ENCODE measurements at places on chromosomes 11 and 22. TPM values are rescaled to one million over a fixed set of nuclear protein-coding genes. Genes with fewer than 3 reads are reported as not detected.

- no peaks in the 10 kb centered on the region for H3K36me3 ChIP-seq
- H3K4me3 ChIP-seq: no peak overlapping the region
- peaks cover 10% of the 10 kb centered on the region for H3K4me1 ChIP-seq
- H3K27me3 ChIP-seq: no peaks in the 10 kb centered on the region
- H3K27ac ChIP-seq: no peak overlapping the region
Observed at GRCh38 chr22:46145361-46145851, 4.9 kb upstream of the PPARA start.

- DNase-seq: no peak
- H3K4me3 ChIP-seq: no peak overlapping the region
- peaks cover 16% of the 10 kb centered on the region for H3K4me1 ChIP-seq
- H3K36me3 ChIP-seq: no peaks in the 10 kb centered on the region
- no peak overlapping the region for H3K27ac ChIP-seq
- no peaks in the 10 kb centered on the region for H3K27me3 ChIP-seq
Observed at GRCh38 chr22:37497062-37497599, 10.9 kb upstream of the MFNG start.

- no peak overlapping the region for H3K27ac ChIP-seq
- no peaks in the 10 kb centered on the region for H3K27me3 ChIP-seq
- H3K4me3 ChIP-seq: no peak overlapping the region
- no peak for DNase-seq
Observed at GRCh38 chr11:3723014-3723708, 52.0 kb upstream of the CHRNA10 start.

DNA sequence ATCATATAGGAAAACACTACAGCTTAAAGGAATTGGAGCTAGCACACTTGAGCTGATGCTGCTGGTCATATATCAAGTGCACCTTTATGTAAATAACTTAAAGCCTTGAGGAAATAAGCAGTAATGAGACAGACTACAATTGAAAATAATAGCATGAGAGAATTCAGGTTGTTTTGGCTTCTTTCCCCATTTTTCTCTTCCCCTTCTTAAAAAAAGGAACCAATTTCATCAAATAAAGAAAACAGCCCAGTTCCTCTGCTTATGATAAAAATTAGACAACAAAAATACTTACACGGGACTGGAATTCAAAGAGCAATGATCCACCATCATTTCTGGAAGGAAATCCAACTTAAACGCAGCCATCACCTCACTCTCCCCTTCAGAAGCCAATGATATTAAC lies 50.2 kb upstream of the RAPSN start:
- DNase-seq: no peak
- no peak overlapping the region for H3K27ac ChIP-seq
- no peak overlapping the region for H3K4me3 ChIP-seq
- H3K36me3 ChIP-seq: no peaks in the 10 kb centered on the region
- peaks cover 3% of the 10 kb centered on the region for H3K4me1 ChIP-seq
- H3K27me3 ChIP-seq: no peaks in the 10 kb centered on the region

DNA sequence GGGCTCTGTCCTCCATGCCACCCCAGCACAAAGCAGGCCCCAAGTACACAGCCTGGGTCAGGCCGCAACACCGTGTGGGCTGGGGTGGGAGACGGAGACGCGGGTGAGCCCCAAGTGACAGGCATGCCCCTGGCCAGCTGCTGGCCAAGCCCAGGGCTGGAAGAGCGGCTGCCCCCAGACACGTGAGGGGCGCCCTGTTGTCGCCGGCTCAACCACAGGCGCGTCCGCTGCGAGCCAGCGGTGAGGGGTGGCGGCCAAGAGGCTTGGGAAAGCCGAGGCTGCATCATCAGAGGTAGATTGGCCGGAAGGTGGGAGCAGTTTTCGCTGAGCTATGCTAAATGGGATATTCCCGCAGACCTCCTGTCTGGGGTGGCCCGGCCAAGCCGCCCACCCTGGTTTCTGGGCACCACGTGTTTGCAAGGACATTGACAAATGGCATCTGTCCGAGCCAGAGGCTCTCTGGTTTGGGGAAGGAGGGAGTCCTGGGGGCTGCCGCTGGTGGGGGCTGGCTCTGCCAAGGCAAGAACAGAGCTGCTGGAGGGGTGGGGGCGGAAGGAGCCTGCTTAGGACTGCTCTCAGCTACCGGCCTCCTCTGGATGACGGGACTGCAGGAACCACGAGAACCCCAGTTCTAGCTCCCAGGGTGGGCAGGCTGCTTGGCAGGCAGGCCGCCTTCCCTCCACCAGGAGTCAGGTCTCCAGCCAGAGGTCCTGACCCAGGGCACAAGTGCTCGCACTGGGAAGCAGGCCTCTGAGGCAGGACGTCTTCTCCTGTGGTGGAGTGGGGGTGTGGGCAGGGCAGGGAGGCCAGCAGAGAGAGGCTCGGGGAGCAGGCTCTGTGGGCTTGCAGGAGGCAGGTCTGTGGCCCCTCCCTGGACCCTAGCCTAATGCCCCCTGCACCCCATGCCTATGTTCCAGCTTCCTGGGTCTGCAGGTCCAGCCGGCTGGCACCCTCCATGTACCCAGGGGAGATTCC lies 552 bp downstream of the PRR33 start:
- H3K36me3 ChIP-seq: no peaks in the 10 kb centered on the region
- DNase-seq: no peak
- H3K27me3 ChIP-seq: no peaks in the 10 kb centered on the region
- H3K27ac ChIP-seq: no peak overlapping the region

GRCh38 chr11:110098645-110099044 lies 5.5 kb downstream of the ZC3H12C start:
- no peak overlapping the region for H3K27ac ChIP-seq
- no peak for DNase-seq
- H3K4me1 ChIP-seq: peaks cover 4% of the 10 kb centered on the region
- H3K36me3 ChIP-seq: no peaks in the 10 kb centered on the region
- no peaks in the 10 kb centered on the region for H3K27me3 ChIP-seq

- peaks cover 3% of the 10 kb centered on the region for H3K4me1 ChIP-seq
- no peak overlapping the region for H3K27ac ChIP-seq
- DNase-seq: no peak
Observed at GRCh38 chr11:10727146-10727851, 23.7 kb upstream of the CTR9 start.

GRCh38 chr11:135035282-135035681 lies 623.2 kb upstream of the B3GAT1 start:
- DNase-seq: no peak
- no peak overlapping the region for H3K27ac ChIP-seq
- no peaks in the 10 kb centered on the region for H3K27me3 ChIP-seq

GRCh38 chr11:68383976-68384501 lies 71.6 kb downstream of the LRP5 start:
- H3K27ac ChIP-seq: no peak overlapping the region
- no peaks in the 10 kb centered on the region for H3K36me3 ChIP-seq
- no peaks in the 10 kb centered on the region for H3K27me3 ChIP-seq
- H3K4me1 ChIP-seq: peaks cover 18% of the 10 kb centered on the region
- no peak overlapping the region for H3K4me3 ChIP-seq

- no peak for DNase-seq
- no peaks in the 10 kb centered on the region for H3K36me3 ChIP-seq
- no peak overlapping the region for H3K27ac ChIP-seq
- no peak overlapping the region for H3K4me3 ChIP-seq
- no peaks in the 10 kb centered on the region for H3K4me1 ChIP-seq
- H3K27me3 ChIP-seq: no peaks in the 10 kb centered on the region
Observed at GRCh38 chr11:62071408-62071807, 52.4 kb upstream of the INCENP start.

DNA sequence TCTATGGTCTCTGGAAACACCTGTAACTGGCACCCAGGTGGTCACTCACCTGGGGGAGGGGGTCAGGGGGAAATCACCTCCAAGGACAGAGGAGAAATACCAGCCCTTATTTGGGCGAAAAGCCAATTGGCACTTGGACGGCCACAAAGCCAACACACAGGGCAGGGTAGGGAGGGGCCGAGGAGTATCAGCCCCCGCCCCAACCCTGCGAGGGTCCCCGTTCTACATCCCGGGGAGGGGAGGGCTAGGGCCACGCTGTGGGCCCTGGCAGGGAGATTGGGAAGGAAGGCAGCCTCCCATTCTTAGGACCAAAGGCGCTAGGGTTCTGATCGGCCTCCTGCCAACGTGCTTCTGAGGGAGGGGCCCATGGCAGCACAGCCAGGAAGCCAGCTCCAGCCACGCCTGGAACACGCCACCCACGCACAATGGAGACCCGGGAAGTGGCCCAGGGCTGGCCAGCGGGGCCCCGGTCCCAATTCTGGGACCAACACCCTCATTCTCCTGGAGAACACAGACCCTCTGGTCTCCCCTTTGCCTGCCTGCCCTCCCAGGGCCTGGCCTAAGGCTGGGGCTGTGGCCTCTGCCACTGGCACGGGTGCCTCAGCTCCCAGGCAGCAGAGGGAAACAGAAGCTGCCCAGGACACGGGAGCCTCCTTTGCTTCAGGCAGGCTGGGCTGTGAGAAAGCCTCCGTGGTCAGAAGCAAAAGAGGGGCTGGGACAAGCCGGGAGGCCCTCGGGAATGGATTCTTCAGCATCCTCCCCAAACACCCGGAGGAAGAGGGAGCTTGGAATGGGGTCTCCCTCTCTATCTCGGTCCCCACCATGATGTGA lies 7.4 kb downstream of the CBX6 start:
- DNase-seq: peak; percentile 75
- no peak overlapping the region for H3K4me3 ChIP-seq
- H3K27ac ChIP-seq: peak overlapping the region; percentile 65
- peaks cover 30% of the 10 kb centered on the region for H3K4me1 ChIP-seq

DNA sequence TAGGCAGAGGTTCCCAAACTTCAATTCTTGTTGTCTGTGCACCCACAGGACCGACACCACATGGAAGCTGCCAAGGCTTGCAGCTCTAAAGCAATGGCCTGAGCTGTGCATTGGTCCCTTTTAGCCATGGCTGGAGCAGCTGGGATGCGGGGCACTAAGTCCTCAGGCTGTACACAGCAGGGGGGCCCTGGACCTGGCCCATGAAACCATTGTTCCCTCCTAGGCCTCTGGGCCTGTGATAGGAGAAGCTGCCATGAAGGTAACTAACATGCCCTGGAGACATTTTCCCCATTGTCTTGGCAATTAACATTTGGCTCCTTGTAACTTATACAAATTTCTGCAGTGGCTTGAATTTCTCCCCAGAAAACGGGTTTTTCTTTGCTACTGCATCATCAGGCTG lies 43.6 kb upstream of the SLC6A5 start:
- H3K36me3 ChIP-seq: no peaks in the 10 kb centered on the region
- no peaks in the 10 kb centered on the region for H3K4me1 ChIP-seq
- DNase-seq: no peak
- H3K27ac ChIP-seq: no peak overlapping the region

DNA sequence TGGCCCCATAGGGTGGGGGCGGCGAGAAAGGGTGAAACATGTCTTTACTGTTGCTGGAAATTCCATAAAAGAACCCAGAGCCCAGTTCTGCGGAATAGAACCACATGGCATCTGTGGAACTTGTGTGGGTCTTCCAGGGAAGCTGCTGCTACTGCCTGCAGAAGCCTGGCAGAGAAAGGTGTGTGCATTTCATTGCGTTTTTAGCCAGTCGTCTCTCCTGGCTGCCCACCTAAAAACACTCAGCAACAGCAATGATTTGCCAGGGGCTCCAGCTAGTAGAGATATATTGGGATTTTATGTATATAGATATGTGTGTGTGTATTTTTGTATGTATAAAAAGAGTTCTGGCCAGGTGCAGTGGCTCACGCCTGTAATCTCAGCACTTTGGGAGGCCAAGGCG lies 127.2 kb upstream of the TBCEL start:
- H3K4me1 ChIP-seq: no peaks in the 10 kb centered on the region
- no peak overlapping the region for H3K4me3 ChIP-seq
- H3K27ac ChIP-seq: no peak overlapping the region
- no peaks in the 10 kb centered on the region for H3K27me3 ChIP-seq
- no peak for DNase-seq

DNA sequence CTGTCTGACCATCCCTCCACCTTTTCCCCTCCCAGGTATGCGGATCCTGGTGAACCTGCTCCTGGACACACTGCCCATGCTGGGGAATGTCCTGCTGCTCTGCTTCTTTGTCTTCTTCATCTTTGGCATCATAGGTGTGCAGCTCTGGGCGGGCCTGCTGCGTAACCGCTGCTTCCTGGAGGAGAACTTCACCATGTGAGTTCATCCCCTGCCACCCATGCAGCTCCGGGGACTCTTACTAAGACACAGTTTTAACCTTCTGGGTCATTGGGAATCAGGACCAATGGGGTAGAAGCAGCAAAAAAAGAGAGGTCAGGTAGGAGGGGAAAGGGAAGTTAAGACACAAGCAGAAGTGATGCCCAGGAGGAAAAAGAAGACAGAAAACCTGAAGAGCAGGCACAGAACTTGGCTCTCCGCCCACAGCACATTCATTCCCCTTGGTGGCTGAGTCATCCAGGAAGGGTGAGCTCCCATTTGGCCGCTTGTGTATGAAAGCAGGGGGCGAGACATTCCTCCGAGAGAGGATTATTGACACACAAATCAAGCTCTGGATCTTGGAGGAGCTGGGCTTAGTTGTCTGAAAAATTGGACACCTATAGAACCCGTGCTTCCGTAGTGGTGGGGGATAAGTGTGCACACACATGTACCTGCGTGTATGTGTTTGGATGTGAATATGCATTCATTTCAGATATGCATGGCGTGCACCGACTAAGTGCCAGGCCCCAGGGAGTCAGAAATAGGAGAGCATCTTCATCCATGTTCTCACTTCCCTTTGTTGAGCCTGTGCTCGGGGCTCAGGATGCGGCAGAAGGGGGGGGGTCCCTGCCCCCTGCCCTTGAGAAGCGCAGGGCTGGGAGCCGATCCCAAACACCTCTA lies 64.2 kb downstream of the CACNA1I start:
- H3K4me1 ChIP-seq: no peaks in the 10 kb centered on the region
- H3K27ac ChIP-seq: no peak overlapping the region
- no peaks in the 10 kb centered on the region for H3K36me3 ChIP-seq
- no peak overlapping the region for H3K4me3 ChIP-seq

Gene IFTAP
- total RNA-seq: 28.5 TPM

Gene CRYBB3
- 0.30 TPM for total RNA-seq

Gene ZNRF3
- 11.3 TPM for total RNA-seq

Gene SH3BP1
- total RNA-seq: 12.6 TPM

All from ovary (tissue), 10 donors.